ENCODE measurements at places on chromosomes 4 and X. TPM values are rescaled to one million over a fixed set of nuclear protein-coding genes. Genes with fewer than 3 reads are reported as not detected.

PABPC1L2A gene
- not detected for polyA plus RNA-seq

PGAM4 gene
- not detected for polyA plus RNA-seq

FGF13 gene
- polyA plus RNA-seq: 11.2 TPM

PALLD gene
- 105 TPM for polyA plus RNA-seq

ARX gene
- polyA plus RNA-seq: 0.87 TPM

FRAS1 gene
- 0.65 TPM for polyA plus RNA-seq

UGT2A2 gene
- not detected for polyA plus RNA-seq

SOWAHB gene
- polyA plus RNA-seq: 6.0 TPM

C4orf50 gene
- not detected for polyA plus RNA-seq

RPS6KA6 gene
- polyA plus RNA-seq: 0.95 TPM

PDCL2 gene
- polyA plus RNA-seq: not detected

YTHDC1 gene
- polyA plus RNA-seq: 33.2 TPM

GUCY1A1 gene
- polyA plus RNA-seq: 4.6 TPM

ETDA gene
- polyA plus RNA-seq: not detected

SUPT20HL1 gene
- polyA plus RNA-seq: not detected

FABP2 gene
- polyA plus RNA-seq: not detected

SCD5 gene
- polyA plus RNA-seq: 7.1 TPM

NOCT gene
- 0.38 TPM for polyA plus RNA-seq

GCNA gene
- polyA plus RNA-seq: 0.50 TPM

HUWE1 gene
- polyA plus RNA-seq: 27.3 TPM

USP17L25 gene
- not detected for polyA plus RNA-seq

QRFPR gene
- polyA plus RNA-seq: 0.18 TPM
